ENCODE measurements at places on chromosomes 5 and 9. TPM values are rescaled to one million over a fixed set of nuclear protein-coding genes. Genes with fewer than 3 reads are reported as not detected.

NME5 gene
- 2.5 TPM for total RNA-seq

FBN2 gene
- 1.8 TPM for total RNA-seq

GDA gene
- total RNA-seq: 1.3 TPM

SH3RF2 gene
- 9.4 TPM for total RNA-seq

SHOC1 gene
- total RNA-seq: not detected

SLC27A6 gene
- total RNA-seq: 0.48 TPM

GABBR2 gene
- total RNA-seq: not detected

ECM2 gene
- total RNA-seq: 13.8 TPM

TNC gene
- 58.0 TPM for total RNA-seq

BTNL9 gene
- total RNA-seq: 27.2 TPM

KCTD16 gene
- 0.32 TPM for total RNA-seq

Measured in breast epithelium (tissue), 4 donors.